Neural progenitor cell (in vitro differentiated cells): ENCODE measurements at places on chromosomes 6 and 20. TPM values are rescaled to one million over a fixed set of nuclear protein-coding genes. Genes with fewer than 3 reads are reported as not detected.

- no peak for DNase-seq
Measured at GRCh38 chr6:142822383-142822782, 122.6 kb downstream of the HIVEP2 start.

DNA sequence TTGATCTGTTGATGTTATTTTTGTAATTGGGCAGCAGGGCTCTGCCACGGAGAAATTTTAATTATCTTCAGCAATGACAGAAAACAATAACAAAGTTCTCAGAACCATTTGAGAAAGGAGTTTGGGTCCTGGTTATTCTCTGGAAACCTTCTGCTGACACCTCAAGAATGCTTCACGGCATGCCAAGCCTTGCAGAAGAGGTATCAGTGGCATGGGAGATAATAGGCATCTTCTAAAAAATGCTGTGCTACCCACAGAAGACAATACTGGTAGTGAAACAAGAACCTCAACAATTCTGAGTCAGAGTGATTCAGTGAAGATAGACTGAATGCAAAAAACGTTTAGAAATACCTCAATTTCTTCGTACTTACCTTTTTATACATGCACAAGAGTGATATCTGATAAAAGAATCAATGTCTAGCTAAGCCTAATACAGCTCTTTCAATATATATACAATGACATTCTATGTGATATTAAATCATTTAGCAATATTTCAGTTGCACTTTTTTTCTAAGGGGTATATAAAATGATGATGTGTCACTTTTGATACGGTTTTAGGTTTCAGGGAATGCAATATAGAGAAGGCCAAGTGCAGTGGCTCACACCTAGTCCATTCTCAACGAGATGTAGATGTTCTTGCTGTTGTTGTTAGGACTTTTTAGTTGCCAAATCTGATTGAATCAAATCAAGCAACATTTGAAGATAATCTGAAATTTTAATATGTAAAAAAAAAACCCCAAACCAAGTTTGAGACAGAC, 110.4 kb upstream of the COL21A1 start:
- no peak for DNase-seq

- no peak for DNase-seq
Measured at GRCh38 chr6:14453712-14454472, 336.3 kb downstream of the CD83 start.

DNA sequence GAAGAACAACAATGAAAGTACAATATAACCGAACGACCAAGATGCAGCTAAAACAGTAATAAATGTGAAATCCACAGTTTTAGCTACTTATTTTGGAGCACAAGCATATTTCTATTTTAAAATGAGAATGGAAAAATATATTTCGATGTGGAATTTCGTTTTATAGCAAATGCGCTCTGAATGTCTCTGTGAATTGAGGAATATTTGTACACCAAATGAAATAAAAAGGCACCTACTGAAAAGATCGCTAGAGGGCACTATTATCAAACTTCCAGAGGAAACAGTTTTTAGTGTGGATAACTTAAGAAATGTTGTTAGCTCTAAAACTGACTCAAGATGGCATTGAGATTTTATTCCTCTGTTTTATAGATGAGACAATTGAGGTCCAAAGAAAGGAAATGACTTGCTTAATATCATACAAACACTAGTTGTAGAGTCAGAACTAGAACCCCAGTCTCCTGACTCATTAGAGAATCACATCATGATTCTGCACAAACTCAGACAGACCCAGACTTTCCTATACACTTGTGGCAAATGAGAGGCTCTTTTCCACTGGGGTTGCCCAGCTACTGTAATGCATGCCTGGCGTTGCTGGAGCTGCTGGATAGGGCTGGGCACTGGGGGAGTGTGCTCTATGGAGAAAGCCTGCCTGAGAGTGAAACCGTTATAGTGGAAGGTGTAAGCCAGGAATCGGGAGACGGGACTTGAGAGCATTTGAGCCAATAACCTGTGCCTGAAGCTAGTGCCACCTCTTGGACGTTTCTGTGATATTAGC, 51.9 kb downstream of the GCLC start:
- DNase-seq = peak; percentile 51

DNA sequence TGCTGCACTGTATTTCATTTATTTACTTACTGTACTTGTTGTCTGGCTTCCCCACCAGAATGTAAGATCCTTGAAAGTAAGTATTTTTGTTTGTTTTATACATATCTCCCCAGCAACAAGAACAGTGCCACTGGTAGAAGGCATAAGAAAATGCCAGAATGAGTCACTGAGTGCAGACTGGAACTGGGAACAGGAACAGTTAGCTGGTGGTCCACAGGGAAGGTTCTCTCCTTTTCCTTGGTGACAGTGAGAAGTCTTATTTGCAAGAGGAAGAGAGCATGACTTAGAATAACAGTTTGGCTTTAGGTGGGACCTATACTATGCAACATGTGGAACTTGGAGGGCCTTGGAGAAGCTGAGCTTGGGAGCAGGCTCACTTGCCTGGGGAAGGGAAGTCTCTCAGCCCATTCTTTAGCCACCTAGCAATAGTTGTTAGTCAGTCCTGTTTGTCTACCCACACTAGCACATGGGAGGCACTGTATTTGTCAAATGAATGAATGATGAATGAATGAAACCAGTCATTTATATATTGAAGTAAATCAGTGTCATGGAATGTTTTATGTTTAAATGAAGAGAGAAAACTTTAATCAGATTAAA, 203.5 kb downstream of the KCNQ5 start:
- no peak for DNase-seq

DNA sequence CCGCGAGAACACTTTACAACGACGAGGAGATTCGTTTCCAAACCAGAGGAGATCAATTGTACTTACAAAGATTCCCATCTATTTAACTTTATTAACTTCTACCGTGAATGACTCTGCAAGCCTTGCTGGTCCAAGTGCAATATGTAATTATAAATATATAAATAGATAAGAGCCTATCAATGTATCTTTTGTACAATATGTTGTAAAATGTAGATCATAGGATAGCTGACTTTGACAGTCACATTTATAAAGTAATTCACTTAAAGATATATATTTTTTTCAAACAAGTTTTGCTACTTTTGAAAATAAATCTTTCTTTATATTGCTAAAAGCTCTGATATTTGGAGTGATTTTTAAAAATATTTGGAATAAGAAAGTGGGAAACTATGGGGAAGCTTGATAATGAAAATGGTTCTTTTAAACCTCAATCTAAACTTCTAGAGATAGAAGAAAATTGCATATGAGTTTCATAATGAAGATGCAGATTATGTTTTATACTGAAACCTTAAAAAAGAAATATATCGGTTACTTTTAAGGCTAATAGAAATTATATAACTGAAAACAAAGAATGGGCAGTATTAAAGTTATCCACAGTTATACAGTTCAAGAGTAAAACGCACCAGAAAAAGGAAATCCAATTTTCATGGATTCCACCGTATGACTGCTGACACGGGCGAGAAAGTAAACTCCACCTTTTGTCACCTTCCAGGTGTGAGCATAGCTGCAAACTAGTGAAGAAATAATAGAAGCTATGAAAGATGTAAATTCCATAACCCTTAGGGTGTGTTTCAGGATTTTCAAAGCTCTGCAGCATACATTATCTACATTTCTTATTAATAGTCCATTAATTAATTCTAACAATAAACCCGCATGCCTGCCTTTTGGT, 3.3 kb downstream of the TCF21 start:
- DNase-seq = no peak

GRCh38 chr6:14384175-14384949, 266.8 kb downstream of the CD83 start:
- peak; percentile 7 for DNase-seq

DNA sequence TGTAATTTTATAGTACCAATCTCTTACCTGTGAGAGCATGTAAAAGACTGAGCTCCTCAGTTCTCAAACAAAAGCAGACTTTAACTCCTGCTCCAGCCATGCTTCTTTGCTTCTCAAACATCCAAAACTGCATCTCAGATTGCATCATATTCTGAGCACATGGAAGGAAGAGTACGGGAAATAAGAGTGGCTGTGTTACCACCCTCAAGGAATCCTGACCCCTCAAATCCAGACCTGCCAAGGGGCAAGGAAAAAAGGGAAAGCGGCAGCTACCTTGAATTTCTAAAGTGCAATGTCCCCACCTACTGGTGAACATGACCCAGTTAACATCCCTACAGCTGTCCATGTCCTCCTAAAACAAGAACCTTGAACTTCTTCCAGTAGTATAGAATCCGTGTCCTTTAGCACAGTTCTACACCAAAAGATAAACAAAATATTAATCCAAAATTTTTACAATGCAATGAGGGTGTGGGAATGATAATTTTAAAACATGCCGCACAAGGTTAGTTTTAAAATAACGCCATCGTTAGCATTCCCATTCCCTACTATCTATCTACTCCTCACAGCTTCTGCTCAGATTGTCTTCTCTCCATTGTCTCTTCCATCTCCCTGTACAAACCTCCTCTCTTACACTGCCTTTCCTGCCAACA, 34.1 kb upstream of the HLA-DQB1 start:
- peak; percentile 77 for DNase-seq

- no peak for DNase-seq
Measured at GRCh38 chr6:40779409-40779808, 192.2 kb upstream of the LRFN2 start.

DNA sequence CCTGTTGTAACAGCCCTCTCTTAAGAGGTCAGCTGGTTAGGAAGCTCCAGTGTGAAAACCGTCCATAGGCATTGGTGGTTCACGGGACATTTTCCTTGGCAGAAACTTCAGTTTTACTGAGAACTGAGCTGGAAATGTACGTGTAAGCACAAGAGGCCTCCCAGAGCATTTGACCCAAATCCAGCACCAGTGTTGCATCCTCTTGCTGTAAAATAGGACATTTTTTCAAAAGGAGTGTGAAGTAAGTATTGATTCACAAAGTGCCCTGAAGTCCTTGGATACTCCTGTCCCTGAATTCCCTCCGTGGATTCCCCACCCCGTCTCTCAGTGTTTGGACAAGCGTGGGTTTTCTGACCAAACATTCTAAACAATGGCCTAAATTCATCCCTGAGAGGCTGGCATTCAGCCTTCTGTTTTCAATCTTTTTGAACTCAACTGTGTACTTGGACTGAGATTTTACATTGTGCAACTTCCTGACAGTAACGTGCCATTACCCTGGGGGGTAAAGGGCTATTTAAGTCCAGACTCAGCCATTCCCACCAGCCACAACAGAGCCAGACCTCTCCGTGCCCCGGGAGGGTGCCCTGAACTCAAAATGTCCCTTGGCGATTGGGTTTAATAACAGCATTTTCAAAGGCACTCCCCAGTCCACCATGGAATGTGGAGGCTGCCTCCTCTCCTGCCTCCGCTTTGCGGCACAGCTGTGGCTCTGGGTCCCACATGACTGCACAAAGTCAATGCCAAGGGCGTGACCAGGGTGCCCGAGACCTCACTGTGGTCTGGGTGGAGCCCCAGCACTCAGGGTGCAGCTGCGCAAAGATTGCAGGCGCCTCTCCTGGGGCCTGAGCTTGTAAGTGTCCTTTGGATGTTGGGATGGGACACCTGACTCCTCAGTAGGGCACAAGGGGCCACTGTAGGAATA, 92.7 kb upstream of the AFDN start:
- no peak for DNase-seq

DNA sequence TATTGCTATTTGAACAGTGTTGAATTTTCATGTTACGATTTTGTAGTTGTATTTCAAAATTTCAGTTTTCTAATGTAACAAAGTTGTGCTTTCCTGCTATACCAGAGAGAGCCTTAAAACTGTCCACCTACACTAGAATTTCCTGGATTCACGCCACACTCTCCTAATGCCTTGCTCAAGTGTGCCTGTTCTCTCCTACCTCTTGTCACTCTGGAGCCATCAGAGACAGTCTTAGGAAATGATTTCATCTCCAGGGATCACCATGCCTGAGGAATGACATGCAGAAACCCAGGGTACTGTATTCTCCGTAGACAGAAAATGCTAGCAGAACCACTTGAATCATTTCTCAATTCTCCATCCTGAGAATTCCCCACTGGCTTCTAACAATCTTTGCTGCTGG, 667.6 kb downstream of the KIF16B start:
- no peak for DNase-seq

DNA sequence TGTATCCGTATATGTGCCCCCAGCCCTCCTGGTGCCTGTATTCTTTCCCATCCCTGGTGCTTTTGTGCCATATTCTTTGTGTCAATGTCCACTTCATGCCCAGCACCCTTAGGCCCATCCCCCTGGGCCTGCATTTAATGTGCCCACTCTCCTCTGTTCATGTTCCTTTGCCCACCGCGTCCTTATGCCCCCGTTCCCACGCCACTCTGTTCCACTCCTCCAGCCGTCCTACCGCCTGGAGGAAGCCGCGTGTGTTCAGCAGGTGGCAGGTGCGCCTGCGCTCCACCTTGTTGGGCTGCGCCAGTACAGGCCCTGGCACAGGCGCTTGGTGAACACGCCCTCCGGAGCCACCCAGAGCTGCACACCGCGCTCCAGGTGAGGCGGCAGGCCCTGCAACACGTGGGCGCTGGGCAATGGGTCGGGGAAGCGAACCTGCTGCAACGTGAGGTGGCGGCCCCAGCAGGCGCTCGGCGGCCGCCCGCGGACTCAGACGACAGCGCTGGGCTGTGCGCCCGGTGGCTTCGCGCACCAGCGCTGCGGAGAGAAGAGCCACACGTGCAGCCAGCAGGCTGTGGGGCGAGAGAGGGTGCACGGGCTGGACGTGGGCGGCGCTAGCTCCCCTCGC, 4.0 kb upstream of the FOXS1 start:
- DNase-seq = peak; percentile 37

GRCh38 chr20:57567471-57568079, 6.7 kb downstream of the PCK1 start:
- DNase-seq = no peak

DNA sequence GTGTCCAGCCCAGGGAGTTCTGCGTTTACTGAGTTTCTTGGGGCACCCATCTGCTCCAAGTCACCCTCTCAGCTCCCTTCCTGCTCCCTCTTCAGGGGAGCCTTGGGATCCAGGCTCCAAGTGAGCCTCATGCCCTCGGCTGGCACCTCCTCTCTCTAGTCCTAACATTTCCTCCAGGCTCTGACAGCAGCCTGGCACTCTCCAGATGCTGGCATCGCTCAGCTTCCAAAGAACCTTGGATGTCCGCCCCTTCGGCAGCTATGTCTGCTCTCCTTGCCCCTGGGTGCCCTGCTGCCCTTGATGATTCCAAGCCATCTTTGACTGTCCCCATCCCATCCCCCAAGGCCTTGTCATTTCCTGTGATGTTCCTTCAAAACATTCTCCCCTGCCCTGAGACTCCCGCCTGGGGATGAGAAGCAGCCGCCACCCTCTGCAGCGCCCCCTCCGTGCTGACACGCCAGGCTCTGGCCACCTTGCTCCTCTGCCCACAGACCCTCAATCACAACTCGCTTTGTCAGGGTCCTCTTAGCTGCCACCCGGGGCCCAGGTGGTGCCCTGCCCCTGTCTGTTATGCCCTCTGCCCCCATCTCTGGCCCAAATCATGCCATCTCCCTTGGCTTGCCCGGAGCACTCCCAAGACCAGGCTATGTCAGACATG, 6.6 kb upstream of the GFRA4 start:
- no peak for DNase-seq

Gene PLAGL2
- total RNA-seq = 16.5 and 21.2 TPM in 2 replicates

Gene ABHD16B
- not detected in 2 replicates for total RNA-seq

Gene GATA5
- total RNA-seq = 0.12 TPM in 1 of 2 replicates, not detected in the other

Gene MACROD2
- total RNA-seq = 11.9 and 12.1 TPM in 2 replicates

Gene LGSN
- 0.09 and 0.40 TPM in 2 replicates for total RNA-seq

Gene PREP
- total RNA-seq = 24.3 and 28.6 TPM in 2 replicates

Gene ARFGEF3
- total RNA-seq = 3.2 and 3.8 TPM in 2 replicates

Gene IYD
- total RNA-seq = not detected in 2 replicates

Gene LSM14B
- total RNA-seq = 52.6 and 82.1 TPM in 2 replicates

Gene SMPDL3A
- 1.2 and 2.0 TPM in 2 replicates for total RNA-seq

Gene ESR1
- total RNA-seq = 0.03 TPM in 1 of 2 replicates, not detected in the other

Gene DCBLD1
- total RNA-seq = 6.4 and 7.5 TPM in 2 replicates

Gene SRMS
- total RNA-seq = not detected in 2 replicates

Gene C2
- 1.1 and 1.4 TPM in 2 replicates for total RNA-seq

Gene TXNDC5
- 155 TPM in 2 replicates for total RNA-seq

Gene MYH7B
- total RNA-seq = 0.03 TPM in 1 of 2 replicates, not detected in the other

Gene ELOVL2
- total RNA-seq = 5.8 and 9.1 TPM in 2 replicates

Gene BEND6
- total RNA-seq = 0.90 and 2.4 TPM in 2 replicates
